ENCODE measurements at places on chromosomes 12 and 14. TPM values are rescaled to one million over a fixed set of nuclear protein-coding genes. Genes with fewer than 3 reads are reported as not detected.

Gene MSRB3
- total RNA-seq, result 121 TPM

Gene KLRC3
- not detected for total RNA-seq

Gene INHBE
- 7.4 TPM for total RNA-seq

Gene BCL11B
- 0.30 TPM for total RNA-seq

Gene LRP1
- total RNA-seq, result 769 TPM

Gene AKAP5
- total RNA-seq, result 3.6 TPM

Gene RNFT2
- 2.7 TPM for total RNA-seq

Gene SRGAP1
- 6.2 TPM for total RNA-seq

Gene RCOR1
- 20.3 TPM for total RNA-seq

Gene NOS1
- not detected for total RNA-seq

Gene SCN8A
- total RNA-seq, result 38.6 TPM

Gene FAM186B
- 0.09 TPM for total RNA-seq

Gene RAD9B
- under 0.01 TPM for total RNA-seq

Gene CABP1
- total RNA-seq, result 4.2 TPM

Gene UBE2N
- total RNA-seq, result 28.5 TPM

Gene RASSF3
- total RNA-seq, result 32.2 TPM

Gene HOXC9
- 4.3 TPM for total RNA-seq

Gene COL2A1
- total RNA-seq, result 0.18 TPM

Gene KRT7
- 2.1 TPM for total RNA-seq

Gene NTN4
- 2.1 TPM for total RNA-seq

Gene CFAP251
- 6.1 TPM for total RNA-seq

Gene GNPTAB
- 76.3 TPM for total RNA-seq

Gene SLC5A8
- not detected for total RNA-seq

Gene TCL1B
- total RNA-seq, result not detected

Gene OR6C75
- total RNA-seq, result not detected

Gene ARMH4
- total RNA-seq, result 11.3 TPM

Gene TAC3
- not detected for total RNA-seq

Gene PPM1H
- 1.2 TPM for total RNA-seq

Gene CACNA1C
- 2.5 TPM for total RNA-seq

Gene ITGB7
- total RNA-seq, result 0.42 TPM

Gene PLXNC1
- 2.3 TPM for total RNA-seq

Gene ASIC1
- total RNA-seq, result 4.8 TPM

Gene GAS2L3
- 18.4 TPM for total RNA-seq

Gene APEX1
- total RNA-seq, result 50.2 TPM

Gene KITLG
- 43.1 TPM for total RNA-seq

Gene CCDC38
- total RNA-seq, result not detected

Gene A2ML1
- not detected for total RNA-seq

Gene SDS
- total RNA-seq, result not detected

Gene STAC3
- not detected for total RNA-seq

Gene NEUROD4
- total RNA-seq, result not detected

Gene SERPINA10
- total RNA-seq, result not detected

Gene ADSS1
- 7.7 TPM for total RNA-seq

Data from smooth muscle cell of the umbilical artery (primary cell).